ENCODE measurements at places on chromosomes 13 and 19.
A peak's percentile ranks its signal among the peaks of the same experiment; 100 is the strongest.

- DNase-seq = no peak
Measured at GRCh38 chr13:31955741-31956140, 75.8 kb upstream of the FRY start.

GRCh38 chr13:28631801-28632200 lies 27.1 kb upstream of the POMP start:
- DNase-seq = no peak

DNA sequence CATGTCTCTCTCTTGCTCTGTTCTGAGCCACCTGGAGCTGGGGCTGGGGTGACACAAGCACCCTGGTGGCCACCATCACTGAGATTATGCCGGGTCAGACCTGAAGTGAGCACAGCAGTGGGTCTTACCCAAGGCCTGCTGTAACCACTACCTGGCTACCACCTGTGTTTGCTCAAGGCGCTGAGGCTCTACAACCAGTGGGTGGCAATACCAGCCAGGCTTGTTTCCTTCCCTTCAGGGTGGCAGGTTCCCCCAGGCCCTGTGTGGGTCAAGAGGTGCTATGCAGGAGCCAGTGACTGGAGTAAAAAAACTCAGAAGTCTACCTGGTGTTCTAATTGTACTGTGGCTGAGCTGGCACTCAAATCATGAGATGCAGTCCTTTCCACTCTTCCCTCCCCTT lies 8.0 kb upstream of the ZNF443 start:
- no peak for DNase-seq

- DNase-seq = no peak
Measured at GRCh38 chr13:27147530-27148170, 24.0 kb downstream of the USP12 start.

DNA sequence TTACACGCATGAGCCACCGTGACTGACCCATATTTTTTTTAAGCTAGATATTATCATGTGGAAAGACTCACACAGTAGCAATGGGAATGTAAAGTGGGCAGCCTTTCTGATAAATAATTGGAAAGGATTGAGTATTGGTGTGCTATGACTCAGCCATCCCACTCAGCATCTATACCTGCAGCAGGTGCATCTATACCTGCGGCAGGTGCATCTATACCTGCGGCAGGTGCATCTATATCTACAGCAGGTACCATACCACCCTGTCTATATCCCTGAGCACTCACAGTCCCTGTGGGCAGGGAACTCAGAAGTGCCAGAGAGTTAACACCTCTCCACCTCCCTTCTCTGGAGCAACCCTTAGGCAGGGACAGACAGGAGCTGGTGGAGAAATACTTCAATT lies 5.2 kb upstream of the LRRC8E start:
- DNase-seq = no peak

DNA sequence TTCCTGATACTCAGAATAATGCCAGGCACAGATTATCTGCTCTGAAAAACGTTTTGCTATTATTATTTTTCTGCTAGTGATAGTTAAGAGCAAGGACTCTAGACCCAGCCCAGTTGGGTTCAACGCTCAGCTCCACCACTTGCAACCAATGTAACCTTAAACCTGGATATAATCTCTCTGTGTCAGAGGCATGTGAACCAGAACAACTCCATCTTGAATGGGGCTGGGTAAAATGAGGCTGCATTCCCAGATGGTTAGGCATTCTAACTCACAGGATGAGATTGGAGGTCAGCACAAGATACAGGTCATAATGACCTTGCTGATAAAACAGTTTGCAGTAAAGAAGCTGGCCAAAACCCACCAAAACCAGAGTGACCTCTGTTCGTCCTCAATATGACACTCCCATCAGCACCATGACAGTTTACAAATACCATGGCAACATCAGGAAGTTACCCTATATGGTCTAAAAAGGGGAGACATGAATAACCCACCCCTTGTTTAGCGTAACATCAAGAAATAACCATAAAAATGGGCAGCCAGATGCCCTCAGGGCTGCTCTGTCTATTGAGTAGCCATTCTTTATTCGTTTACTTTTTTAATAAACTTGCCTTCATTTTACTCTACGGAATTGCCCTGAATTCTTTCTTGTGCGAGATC lies 13.6 kb downstream of the FAM187B start:
- no peak for DNase-seq

GRCh38 chr13:95533545-95534160 lies 18.9 kb upstream of the CLDN10 start:
- peak; percentile 80 for DNase-seq

DNA sequence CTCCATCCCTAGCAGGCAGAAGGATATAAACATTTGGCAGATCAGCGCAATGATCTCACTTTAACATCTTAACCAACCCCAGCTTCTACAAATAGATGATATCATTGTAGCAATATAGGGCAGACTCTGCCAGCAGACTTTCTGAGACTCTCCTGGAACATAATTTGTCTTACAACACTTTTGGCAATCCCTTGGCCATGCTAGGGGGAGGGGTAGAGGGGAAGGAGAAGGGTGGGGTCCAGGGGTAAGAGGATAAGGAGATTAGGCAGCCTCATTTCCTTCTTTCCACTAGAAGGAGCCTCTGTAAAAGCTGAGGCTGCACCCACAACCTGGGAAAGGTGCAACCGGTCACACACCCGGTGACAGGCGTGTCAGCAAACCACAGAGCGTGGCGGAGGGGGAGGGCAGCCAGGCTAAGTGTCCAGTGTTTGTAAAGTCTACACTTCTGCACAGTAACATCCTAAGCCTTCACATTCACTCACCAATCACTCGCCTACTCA lies 8.7 kb upstream of the UBAC2 start:
- DNase-seq = no peak

- DNase-seq = no peak
Measured at GRCh38 chr19:5289060-5289990, 51.3 kb downstream of the PTPRS start.

- DNase-seq = no peak
Measured at GRCh38 chr19:54209811-54210494, 9.3 kb downstream of the RPS9 start.

DNA sequence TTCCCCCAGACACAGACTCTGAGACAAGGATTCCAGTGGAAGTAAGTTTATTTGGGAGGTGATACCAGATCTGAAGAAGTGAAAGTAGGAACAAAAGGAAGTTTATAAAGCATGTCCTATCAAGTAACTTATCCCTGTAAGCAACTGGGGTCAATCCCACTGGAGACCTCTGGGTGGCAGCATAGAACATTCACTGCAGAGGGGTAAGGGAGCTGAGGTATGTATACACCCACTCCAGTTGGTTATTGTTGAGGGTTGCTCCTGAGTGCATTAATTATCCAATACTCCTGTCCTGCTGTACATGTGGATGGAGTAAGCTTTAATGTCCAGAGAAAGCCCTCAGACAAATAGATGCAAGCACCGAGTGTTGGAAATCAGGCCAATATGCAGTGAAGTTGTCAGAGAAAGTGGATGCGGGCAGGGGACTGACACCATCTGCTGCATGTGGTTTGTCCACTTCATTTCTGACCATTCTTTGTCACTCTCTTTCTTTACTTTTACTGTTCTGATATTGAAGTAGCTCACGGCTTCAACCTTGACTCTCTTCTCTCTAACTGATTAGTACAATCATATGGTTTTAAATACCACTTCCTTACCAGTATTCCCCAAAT lies 46.7 kb downstream of the NOTCH3 start:
- DNase-seq = peak; percentile 48
